Hindlimb muscle (tissue), 1 donor: ENCODE measurements at places on chromosomes 4 and X. TPM values are rescaled to one million over a fixed set of nuclear protein-coding genes. Genes with fewer than 3 reads are reported as not detected.

- no peak for DNase-seq
These were observed 61.2 kb downstream of the SLC9A6 start for GRCh38 chrX:136046295-136047015.

LRCH2 gene
- polyA plus RNA-seq: 3.8 TPM

PABPC5 gene
- 5.4 TPM for polyA plus RNA-seq

CCKAR gene
- polyA plus RNA-seq: not detected

DNA sequence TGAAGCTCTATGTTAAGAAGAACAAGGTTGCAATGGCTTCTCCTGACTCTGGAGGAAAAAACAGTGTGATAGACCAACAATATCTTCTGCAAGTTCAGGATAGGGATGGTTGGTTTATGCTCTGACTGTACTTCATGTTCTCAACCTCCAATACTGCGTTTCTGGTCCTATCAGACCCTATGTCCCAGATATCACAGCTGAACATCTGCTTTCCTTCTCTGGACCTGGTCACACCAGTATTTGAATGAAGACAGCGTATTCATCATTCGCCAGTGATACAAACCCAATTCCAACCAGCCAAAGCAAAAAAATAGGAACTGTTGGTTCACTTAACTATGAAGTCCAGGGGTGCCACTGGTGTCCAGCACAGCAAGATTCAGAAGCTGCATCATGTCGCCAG lies 124.5 kb upstream of the KLF3 start:
- no peak for DNase-seq
